ENCODE measurements at places on chromosomes 13 and 19.

DNA sequence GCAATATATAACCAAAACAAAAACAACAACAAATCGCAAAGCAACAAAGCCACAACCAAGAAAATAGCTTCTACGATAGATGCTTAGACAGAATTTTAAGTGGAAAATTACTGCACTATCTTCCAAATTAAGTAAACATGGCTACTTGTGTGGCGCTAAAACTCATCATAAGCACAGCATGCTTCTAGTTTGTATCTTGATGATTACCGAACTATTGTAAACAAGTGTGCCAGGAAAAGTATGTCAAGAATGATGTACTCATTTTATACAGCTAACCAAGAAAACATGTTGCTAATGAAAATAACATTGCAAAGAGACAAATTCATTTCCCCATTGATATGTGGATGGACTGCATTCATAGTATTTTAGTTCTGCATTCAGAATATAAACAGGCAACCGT lies 271.9 kb upstream of the GPC6 start:
- DNase-seq: no peak

GRCh38 chr19:44557933-44558332 lies 28.5 kb upstream of the CEACAM20 start:
- DNase-seq: no peak

- DNase-seq: no peak
These were observed 56.4 kb downstream of the NUFIP1 start for GRCh38 chr13:44932850-44933251.

DNA sequence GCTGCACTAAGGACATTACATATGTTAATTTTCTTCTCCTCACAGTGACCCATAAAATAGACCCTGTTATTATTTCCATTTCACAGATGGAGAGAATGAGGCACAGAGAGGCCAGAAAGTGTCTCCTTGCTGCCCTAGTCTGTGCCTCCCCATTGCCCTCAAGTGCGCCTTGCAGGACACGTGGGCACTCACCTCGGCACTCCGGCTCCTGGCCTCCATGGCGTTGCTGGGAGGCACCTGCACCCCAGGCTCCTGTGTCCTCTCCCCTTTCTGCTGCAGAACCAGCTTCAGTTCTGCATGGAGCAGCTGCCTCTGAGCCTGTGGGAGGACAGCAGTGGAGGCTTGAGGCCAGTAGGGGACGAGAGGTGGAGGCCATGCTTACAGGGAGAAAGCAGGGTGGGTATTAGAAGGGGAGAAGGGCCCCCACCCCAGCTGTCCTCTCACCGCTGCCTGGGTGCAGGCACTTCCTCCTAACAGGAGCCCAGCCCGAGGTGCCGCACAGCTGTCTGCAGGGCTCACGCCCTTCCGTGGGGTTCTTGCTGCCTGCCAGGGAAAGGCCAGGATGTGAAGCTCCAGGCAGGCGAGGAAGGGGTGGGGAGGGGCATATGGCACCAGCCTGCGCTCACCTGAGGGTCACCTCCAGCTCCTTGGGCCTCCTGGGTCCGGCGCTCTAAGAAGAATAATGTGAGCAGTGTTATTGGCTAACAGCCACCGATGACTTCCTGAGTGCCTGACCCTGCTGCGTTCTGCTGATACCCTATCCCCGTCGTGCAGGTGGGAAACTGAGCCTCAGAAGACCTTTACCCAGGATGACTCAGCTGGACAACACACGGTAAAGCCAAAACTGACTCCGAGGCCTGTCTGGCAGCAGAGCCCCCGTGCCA lies 5.2 kb downstream of the PRX start:
- DNase-seq: no peak

GRCh38 chr13:33186861-33187291 lies 98.7 kb downstream of the STARD13 start:
- peak; percentile 24 for DNase-seq

- no peak for DNase-seq
These were observed 90.9 kb downstream of the TEX29 start for GRCh38 chr13:111411151-111411858.

DNA sequence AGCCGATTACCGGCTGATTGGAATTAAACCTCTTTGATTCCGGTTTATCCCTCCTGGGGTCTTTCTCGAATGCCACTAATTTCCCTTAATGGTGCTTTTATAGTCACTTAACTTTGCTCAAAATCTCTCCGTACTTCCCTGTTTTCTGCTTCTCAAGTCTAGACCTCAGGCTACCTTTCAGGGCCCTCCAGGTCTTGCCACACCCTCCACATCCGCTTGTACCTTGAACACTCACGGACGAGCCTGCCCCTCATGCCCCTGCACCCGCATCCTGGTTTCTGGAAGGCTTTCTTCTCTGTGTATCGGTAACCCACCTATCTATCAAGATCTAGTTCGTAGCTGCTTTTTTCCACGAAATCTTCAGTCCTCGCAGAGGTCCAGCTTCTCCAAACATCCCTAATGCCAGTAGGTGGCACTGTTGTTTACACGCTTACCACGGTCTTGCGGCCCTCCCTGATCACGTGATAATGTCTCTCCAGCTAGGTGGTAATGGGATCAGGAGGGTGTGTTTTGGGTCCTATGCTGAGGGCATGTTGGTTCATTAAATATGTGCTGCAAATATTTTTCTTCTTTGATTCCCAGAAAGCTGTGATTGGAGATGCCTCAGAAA lies 13.8 kb downstream of the ATP12A start:
- DNase-seq: peak; percentile 74

DNA sequence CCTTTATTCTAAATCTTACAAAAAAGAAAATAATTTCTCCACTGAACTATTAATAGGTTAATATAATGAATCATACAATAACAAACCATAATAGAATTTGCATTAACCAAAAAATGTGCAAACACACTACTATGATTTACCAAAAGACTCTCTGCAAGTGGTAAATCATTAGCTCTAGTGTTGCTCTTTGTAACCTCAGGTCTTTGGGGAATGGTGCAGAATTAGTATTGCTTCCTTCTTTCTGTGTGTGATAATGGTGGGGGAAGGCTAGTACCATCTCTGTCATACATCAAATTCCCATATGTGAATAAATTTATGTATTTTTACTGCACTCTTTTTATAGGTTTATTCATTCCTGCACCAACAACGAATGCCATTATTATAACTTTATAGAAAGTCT lies 105.1 kb downstream of the COG6 start:
- DNase-seq: no peak
